ENCODE measurements at places on chromosomes 6 and 20. TPM values are rescaled to one million over a fixed set of nuclear protein-coding genes. Genes with fewer than 3 reads are reported as not detected.

HCRTR2 gene
- total RNA-seq, result not detected

SOX18 gene
- not detected for total RNA-seq

GRM1 gene
- total RNA-seq, result not detected

ZC2HC1B gene
- total RNA-seq, result not detected

NMBR gene
- total RNA-seq, result not detected

SLC17A2 gene
- total RNA-seq, result not detected

SLC52A3 gene
- total RNA-seq, result 1.3 TPM

RIPPLY2 gene
- not detected for total RNA-seq

TBXT gene
- not detected for total RNA-seq

SPTLC3 gene
- total RNA-seq, result 5.1 TPM

TUBB1 gene
- not detected for total RNA-seq

ENPP1 gene
- total RNA-seq, result 0.72 TPM

IRAK1BP1 gene
- total RNA-seq, result 2.2 TPM

HMGCLL1 gene
- total RNA-seq, result not detected

EDN3 gene
- total RNA-seq, result not detected

LHFPL5 gene
- total RNA-seq, result not detected

SIRPB2 gene
- 0.21 TPM for total RNA-seq

NFKBIE gene
- total RNA-seq, result 28.9 TPM

PTCRA gene
- not detected for total RNA-seq

GDAP1L1 gene
- total RNA-seq, result not detected

PI16 gene
- not detected for total RNA-seq

ZNF165 gene
- total RNA-seq, result 2.3 TPM

PRSS16 gene
- total RNA-seq, result 5.5 TPM

VARS2 gene
- 21.7 TPM for total RNA-seq

PRICKLE4 gene
- not detected for total RNA-seq

All from tracheal epithelial cell (primary cell).